ENCODE measurements at places on chromosomes 2 and 18.

DNA sequence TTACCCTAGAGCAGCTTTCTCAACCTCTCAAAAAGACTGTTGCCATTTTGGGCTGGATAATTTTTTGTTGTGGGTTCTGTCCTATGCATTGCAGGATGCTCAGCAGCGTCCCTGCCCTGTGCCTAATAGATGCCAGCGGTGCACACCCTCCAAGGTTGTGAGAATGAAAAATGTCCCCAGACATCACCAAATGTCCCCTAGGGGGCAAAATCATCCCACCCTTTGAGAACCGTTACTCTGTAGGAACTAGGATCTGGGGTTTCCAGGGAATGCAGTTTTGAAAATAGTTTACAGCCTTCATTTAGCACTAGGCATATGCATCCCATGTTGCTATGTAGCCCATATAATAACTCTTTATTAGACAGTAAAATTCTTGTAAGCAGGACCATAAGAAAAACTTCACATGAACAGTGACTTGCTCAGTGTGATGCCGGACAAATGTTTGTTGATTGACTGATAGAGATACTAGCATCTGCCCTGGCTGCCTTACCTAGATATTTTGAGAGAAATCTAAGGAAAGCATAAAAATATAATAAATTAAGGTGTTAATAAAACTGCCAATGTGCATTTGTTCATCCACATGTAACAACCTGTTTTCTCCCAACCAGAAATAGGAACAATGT lies 79.2 kb upstream of the EPC2 start:
- no peak for DNase-seq

- DNase-seq: no peak
Observed at GRCh38 chr2:232647261-232647660, 13.9 kb downstream of the EFHD1 start.

DNA sequence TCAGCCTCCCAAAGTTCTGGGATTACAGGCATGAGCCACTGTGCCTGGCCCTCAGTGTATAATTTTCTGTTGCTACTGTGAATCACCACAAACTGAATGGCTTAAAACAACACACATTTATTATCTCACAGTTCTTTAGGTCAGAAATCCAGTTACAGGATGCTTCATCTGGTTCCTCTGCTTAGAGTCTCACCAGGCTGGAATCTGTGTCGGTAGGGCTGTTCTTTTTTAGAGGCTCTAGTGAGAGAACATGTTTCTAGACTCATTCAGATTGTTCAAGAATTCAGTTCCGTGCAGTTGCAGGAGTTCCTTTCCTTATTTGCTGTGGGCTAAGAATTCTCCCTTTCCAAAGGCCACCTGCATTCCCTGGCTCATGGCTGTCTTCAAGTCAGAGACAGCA lies 22.2 kb downstream of the CCDC121 start:
- DNase-seq: no peak

GRCh38 chr2:61379521-61379920 lies 91.4 kb downstream of the USP34 start:
- no peak for DNase-seq

DNA sequence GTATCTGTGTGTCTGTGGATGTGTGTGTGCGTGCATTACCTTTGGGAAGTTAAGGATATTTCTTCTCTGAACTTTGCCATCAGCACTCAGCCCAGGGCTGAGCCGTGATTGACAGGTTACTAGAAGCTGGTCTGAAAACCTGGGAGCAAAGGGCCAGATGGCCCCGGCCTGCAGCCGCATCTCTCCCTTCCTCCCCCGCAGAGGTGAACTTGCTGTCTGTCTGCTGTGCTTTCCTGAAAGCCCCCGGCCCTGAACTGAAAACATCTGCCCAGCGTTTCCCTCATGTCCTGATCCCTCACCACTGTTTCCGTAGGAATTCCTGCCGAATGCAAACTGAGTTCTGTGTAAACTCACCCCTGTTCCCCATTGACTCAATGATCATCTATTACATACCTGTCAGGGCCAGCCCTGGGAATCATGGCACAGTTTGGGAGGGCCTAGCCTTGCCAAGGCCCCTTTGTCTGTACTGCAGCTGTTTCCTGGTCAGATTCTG lies 45.8 kb downstream of the MYCN start:
- DNase-seq: no peak

GRCh38 chr2:221125691-221126090 lies 446.4 kb downstream of the EPHA4 start:
- DNase-seq: no peak

GRCh38 chr2:125313806-125314205 lies 1288.7 kb downstream of the CNTNAP5 start:
- peak; percentile 48 for DNase-seq

DNA sequence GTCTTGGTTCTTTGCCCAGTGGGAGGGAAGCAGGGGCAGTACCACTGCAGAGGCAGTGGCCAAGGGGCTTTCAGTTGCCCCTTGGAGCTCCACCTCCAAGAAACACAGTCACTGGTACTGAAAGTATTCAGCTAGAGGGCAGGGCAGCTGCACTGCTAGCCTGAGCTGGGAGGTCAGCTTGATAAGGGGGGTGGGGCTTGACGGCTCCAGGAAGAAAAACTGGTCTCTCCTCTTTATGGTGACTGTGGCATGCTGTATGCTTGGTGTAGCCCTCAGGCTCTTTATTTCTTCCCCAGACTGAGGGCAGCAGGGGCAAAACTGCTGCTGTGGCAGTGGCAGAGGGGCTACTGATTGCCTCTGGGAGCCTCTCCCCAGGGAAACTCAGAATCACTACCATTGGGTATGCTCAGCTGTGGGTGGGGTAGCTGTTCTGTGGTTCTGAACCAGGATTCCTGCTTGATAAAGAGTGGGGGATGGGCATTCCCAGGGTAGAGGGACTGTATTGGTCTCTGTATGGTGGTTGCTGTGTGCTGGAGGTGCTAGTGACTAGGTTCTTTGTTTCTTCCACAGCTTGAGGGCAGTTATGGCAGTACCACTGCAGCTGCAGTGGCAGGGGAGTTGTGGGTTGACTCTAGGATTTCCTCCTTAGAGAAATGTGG lies 134.6 kb upstream of the SCN7A start:
- DNase-seq: peak; percentile 40

GRCh38 chr2:61759718-61760117 lies 94.1 kb downstream of the FAM161A start:
- no peak for DNase-seq

- peak; percentile 43 for DNase-seq
Observed at GRCh38 chr18:59631583-59632181, 65.5 kb downstream of the CCBE1 start.

GRCh38 chr2:217279556-217279955 lies 419.7 kb upstream of the TNP1 start:
- DNase-seq: no peak

GRCh38 chr18:8450013-8450412 lies 159.2 kb upstream of the RAB12 start:
- no peak for DNase-seq

- no peak for DNase-seq
Observed at GRCh38 chr2:38274286-38275276, 102.5 kb downstream of the ATL2 start.

DNA sequence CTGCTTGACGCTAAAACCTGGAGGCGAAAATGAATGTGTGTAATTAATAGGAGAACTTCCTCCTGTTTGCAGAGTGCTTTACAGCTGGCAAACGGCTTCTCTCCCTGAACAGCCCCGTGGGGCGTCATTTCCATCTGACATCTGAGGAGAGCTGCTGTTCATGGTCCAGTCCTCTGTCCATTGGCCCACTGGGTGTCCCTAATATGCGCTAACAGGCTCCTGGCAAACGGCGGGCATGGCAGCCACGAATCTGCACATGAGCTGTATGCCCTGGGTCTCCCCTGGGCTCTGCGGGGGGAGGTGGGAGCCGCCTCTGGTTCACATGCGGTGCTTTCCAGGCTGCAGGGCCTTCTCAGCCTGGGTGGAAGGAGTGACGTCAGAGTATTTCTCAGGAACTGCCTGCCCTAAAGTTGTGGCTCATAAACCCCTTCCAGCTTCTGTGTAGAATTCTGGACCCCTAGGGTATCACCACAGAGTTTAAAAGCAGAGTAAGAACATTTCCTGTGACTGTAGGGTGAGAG lies 73.2 kb downstream of the LRRFIP1 start:
- no peak for DNase-seq

DNA sequence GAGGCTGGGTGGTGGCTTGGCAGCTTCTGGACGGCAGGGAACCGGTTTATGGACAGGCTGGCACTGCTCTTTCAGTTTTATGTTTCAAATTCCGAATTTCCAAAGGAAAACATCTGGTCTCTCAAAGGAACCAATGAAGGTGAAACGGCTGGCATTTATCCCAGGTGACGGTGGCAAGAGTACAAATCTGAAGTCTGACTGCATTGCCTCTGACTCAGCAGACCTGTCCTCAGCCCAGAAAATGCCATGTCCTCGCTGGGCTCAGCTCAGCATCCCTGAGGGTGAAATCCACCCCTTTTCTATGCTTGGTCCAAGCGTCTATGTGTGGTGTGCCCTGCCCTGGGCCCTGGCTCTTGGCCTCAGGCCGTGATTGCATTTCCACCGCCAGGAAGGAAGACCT lies 38.1 kb downstream of the NAPG start:
- peak; percentile 8 for DNase-seq

- no peak for DNase-seq
Observed at GRCh38 chr2:128389388-128390086, 70.9 kb upstream of the HS6ST1 start.

GRCh38 chr2:234495251-234496054 lies 1.4 kb downstream of the ARL4C start:
- DNase-seq: peak; percentile 56

DNA sequence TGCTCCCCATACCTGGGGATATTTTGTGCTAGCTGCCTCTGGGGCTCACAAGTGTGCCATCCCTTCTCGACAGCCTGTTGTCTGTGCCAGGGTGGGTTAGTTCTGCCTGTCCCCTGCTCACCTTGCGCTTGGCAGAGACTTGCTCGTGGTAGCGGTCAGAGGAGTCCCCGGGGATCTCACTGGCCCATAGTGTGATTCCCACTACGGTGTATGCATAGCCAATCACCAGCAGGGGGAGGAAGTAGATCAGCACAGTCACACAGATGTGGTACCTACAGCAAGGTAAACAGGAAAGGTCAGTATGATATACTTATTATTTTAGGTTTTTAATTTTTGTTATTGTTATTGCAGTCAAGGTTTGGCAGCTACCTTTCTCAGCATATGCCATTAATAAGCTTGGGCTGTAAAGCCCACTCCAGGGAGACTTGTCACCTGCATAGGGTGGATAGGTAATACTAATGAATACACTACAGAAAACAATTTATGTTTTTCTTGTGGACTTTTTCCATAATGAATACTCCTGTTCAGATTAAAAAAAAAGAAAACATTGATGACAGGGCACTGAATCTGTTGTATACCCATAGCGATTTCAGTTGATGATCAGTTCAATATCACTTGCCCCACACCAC lies 95.2 kb downstream of the POLE4 start:
- peak; percentile 61 for DNase-seq

DNA sequence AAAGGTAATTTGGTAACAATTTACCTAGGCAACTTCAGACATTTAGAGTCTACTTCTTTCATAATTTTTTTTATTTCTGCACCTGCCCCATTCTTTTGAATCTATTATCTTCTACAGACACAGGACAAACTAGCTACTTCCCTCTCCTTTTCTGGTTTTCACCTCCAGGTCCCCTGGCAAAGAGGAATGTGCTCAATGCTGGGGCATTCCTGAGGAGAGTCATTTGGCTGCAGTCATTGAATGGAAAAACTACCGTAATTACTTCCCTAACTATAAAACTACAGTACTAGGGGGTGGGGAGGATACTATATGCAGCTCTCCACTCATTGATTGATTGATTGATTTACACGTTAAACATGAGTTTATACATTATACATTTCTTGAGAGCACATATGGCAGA lies 11.2 kb upstream of the ARHGAP28 start:
- DNase-seq: no peak

GRCh38 chr18:70156886-70157285 lies 48.6 kb downstream of the RTTN start:
- no peak for DNase-seq

DNA sequence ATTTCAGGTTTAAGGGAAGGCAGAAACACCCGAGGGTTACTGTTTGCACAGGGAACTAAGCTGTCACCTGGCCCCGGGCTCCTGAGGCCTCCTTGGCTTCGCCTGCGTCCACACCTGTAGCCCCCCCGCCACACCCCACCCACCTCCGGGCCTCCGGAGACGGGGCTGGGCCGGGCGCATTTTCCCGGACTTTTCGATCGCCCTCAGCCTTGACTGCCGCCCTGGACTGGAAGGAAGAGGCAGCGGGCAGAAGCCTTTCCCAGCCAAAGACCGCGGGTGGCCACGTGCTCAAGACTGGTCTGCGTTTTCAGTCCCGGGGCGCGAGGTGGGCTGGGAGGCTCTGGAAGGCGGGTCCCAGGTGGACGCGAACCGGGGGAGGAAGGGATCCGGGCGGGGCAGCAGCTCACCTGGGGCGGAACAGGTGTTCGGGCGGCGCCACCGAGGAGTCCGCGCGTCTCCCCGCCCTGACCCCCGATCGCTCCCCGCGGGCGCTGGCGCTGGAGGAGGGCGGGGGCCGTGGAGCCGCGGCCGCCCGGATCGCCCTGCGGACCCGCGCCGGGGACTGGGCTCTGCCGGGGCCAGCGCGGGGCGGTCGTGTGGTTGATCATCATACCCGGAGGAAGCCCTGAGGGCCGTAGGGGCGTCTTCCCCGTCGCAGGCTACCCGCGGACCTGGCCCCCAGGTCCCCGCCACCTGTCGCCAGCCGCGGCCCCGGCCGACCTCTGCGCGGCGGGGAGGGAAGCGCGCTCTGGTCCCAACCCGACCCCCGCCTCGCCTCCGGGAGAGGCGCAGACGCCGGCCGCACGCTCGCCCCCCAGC lies 3.2 kb downstream of the ID2 start:
- DNase-seq: peak; percentile 84

- no peak for DNase-seq
Observed at GRCh38 chr2:181850936-181851560, 40.5 kb upstream of the ITPRID2 start.

DNA sequence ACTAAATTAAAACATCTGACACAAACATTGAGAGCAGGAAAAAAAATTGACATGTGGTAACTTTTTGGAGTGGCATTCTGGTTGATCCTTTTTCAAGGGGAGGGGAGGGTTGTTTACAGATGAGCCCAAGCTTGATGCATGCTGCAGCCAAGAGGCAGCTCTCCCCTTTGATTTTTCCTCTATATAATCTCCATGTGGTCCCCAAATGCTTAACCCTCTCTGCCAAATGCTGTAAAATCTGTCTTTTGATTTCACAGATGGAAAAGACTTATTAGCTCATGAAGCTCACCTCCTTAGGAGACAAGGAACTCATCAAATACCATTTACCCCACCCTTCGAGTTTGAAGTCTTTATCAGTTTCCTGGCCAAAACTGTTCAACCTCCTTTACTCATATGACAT lies 623.0 kb downstream of the NRXN1 start:
- DNase-seq: no peak

GRCh38 chr2:174485788-174486562 lies 854 bp downstream of the GPR155 start:
- DNase-seq: peak; percentile 54

DNA sequence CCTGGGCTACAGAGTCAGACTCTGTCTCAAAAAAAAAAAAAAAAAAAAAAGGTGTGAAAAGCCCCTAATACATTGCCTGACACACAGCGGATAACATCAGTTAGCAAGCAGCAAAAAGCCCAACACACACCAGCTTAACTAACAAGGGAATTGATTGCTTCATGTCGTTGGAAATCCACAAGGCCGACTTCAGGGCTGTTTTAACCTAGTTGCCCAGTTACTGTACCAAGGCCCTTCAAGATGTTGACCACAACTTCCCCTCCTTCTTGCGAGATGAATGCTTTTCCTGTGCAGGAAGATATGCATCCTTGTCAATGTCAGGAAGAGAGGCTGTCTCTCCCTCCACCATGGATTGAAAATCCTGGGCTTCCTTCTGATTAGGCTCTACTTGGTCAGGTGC lies 202.9 kb downstream of the MIB1 start:
- DNase-seq: no peak

Data from ecto neural progenitor cell (in vitro differentiated cells).